SK-N-SH treated with all-trans-retinoic acid at 6 μM for 48 hours (cell line): ENCODE measurements at places on chromosomes 5 and 9.

DNA sequence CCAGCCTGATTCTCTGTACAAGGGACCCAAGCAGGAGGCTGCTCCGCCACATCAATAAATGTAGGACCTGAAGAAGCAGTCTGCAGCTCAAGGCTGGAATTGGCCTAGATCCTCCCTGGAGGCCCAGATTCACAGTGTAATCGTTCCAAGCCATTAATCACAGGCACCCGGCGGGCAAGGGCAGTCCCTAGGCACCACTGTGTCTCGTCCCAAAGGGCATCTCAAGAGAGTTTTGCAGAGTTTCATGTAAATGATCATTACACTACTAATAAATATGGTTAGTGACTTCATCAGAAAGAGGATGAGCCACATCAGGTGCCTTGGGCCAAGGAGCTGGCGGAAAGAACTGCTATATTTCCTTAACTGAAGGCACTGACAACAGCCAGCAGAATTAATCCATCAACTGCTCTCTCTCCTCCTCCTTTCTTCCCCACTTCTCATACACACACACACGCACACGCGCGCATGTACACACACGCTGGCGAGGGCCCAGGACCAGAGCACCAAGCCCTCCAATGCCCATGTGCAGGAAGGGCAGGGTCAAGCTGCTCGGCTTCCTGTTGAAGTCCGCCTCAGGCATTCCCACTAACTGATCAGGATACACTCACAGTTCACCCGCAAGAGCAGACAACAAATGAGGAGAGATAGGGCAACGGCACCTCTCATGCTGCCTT is 33.9 kb downstream of the GNAQ start:
- ATAC-seq = no peak; the same call in 2 of the 3 replicates

GRCh38 chr5:8241558-8241957 is 372.6 kb downstream of the MTRR start:
- ATAC-seq = no peak

DNA sequence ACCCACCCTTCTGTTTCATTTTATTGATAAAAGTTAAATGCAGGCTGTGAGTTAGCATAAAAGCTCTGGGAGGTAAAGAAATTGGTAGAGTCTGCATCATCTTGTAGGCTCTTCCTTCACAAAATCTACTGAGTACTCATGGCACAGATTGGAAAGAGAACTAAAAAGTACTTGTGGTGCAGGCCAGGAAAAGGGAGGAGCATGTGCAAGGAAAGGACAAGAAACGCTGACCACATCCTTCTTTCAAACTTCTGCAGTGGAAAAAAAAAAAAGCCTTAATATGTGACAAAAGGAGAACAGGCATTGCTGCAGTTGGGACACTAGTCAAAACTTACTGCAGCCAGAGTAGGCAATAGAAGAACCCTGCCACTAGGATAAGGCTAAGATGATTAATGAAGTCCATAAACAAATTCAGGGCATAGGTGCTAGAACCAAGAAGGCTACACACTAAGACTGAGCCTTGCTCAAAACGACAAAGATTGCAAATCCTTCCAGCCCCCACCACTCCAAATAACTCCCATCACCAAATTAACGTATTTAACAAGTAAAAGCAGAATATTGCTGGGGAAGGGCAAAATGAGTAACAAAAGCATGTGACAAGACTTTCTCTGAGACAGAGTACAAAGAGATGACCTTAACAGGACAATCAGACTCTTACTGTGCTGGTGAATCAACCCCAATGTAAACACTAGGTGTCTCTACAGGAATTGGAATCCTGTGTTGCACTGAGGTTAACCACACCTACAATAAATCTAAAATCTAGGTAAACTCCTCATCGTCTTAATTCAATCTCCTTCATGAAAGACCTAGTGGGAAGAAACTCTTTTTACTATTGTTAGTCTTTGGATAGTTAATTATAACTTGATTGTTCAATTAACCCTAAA is 1024.8 kb downstream of the TLE1 start:
- no peak for ATAC-seq

DNA sequence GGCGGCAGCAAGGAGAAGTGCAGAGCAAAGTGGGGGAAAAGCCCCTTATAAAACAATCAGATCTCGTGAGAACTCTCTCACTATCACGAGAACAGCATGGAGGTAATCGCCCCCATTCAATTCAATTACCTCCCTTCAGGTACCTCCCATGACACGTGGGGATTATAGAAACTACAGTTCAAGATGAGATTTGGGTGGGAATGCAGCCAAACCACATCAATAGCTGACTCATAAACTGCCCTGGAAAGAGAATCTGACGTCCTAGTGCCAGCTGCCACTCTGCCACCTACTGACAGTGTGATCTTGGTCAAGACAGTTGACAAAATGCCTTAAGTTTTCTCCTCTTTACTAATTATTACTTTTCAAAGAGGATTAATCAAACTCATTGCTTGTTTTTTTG is 128.3 kb downstream of the GPBP1 start:
- ATAC-seq = no peak

- no peak for ATAC-seq
These were observed 157.1 kb downstream of the OLFM1 start for GRCh38 chr9:135244271-135245221.

- no peak for ATAC-seq
These were observed 106.3 kb downstream of the DMXL1 start for GRCh38 chr5:119177226-119177625.

DNA sequence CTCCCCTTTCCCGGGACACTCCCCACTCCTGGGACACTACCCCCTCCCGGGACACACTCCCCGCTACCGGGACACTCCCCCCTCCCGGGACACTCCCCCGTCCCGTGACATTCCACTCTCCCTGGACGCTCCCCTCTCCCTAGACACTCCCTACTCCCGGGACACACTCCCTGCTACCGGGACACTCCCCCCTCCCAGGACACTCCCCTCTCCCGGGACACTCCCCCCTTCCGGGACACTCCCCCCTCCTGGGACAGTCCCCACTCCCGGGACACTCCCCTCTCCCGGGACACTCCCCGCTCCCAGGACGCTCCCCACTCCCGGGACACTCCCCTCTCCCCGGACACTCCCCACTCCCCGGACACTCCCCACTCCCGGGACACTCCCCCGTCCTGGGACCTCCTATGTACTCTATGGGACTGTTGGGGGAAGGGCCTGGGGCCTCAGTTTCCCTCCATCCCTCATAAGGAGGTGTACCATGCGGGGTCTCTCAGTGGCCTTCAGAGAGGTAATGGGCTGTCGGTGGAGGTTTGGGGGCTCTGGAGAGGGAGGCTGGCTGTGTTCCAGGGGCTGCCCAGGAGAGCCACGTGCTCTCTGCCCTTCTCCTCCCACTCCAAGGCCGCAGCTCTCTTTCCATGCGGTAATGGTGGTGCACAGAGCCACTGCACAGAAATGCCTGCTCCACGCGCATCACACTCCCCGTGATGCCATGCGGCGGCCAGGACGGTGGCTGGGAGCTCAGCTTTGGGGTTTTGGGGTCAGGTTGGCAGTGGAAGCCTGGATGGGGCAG is 96.2 kb downstream of the RXRA start:
- no peak for ATAC-seq

GRCh38 chr9:110217656-110218099 is 9.7 kb upstream of the C9orf152 start:
- ATAC-seq = peak; percentile 42; the same call in 1 of the 3 replicates
